T follicular helper cell (primary cell): ENCODE measurements at places on chromosomes 7 and 10.
A peak's percentile ranks its signal among the peaks of the same experiment; 100 is the strongest.

DNA sequence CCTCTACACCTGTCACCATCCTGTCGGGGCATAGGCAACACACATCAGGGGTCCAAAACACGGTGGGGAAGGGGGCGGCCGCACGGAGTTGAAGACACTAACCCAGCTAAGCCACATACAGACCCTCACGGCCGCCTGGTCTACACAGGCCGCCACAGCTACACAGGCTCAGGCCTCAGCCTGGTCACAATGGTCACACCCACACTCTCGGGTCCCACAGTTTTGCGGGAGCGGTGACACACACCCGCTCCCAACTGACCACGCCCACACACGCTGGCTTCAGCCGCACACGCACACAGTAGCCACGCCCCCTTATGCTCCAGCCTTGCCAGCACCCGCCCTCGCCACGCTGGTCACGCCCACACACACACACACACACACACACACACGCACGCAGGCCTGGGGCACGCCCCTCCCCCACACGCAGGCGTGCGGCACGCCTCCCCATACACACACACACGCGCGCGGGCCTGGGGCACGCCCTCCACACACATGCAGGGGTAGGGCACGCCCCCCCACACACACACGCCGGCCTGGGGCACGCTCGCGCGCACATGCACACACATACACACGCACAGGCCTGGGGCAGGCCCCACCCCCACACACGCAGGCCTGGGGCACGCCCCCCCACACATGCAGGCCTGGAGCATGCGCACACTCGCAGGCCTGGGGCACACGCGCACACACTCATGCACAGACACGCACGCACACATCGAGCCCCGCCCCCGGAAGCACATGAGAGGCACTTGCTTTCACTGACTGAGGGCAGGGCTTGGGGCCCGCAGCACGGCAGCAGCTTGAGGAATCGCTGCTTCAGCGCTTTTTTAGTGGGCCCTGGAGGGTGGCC lies 12.3 kb upstream of the OGA start:
- peak; percentile 95 for DNase-seq

GRCh38 chr10:117342641-117343040 lies 32.6 kb downstream of the PDZD8 start:
- no peak for DNase-seq

DNA sequence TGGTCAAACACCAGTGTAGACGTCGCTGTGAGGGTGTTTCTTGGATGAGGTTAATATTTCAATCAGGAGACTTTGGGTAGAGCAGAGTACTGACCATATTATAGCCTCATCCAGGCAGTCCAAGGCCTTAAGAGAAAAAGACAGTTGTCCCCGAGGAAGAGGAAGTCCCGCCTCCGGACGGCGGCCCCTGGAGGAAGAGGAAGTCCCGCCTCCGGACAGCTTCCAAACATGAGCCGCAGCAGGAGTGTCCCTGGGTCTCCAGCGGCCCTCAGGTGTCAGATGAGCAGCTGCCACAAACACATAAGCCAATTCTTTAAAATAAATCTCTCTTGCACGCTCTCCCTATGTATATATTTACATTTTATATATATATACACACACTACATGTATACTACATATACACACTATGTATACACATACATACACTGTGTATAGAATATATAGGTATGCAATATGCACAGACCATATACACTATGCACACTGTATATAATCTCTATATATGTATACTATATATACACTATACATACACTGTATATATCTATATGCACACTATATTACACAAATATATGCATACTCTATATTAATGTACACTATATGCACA lies 37.5 kb downstream of the PWWP2B start:
- DNase-seq, result no peak

- no peak for DNase-seq
Observed at GRCh38 chr7:24877790-24878311, 102.1 kb downstream of the OSBPL3 start.

DNA sequence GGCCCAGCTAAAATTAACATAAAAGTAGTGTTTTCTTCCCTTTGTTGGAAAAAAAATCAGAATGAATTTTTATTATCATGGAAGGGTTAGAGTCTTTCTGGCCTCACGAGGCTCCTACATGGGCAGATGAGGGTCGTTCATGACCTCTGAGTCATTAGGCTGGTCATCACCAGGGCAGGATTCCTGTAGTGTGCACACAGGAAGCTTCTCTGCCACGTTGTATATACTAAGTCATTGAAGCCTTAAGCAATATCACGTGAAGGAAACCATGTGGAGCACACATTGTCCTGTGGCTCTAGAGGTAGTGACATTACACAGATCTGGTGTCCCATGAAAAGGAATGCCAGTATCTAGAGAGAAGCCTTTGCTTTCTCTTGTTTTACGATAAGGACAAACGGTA lies 84.7 kb upstream of the C1QL3 start:
- DNase-seq, result no peak

- no peak for DNase-seq
Observed at GRCh38 chr7:47730142-47730541, 148.2 kb upstream of the TNS3 start.

DNA sequence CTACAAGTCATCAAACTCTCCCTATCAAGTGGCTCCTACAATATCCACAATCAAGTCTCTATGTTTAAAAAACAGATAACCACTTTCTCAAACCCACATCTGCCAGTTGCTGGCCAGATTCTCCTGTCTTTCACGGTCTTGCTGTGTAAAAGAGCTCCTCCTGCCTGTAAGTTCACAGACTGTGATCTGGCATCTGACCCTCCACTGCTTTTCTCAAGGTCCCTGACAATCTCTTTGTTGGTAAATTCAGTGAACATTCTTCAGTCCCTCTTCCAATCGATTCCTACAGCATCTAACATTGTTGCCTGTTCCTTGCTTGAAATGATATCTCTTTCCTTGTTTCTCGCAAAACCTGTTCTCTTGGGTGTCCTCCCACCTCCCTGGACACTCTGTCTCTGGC lies 18.5 kb upstream of the LMOD2 start:
- DNase-seq, result no peak

DNA sequence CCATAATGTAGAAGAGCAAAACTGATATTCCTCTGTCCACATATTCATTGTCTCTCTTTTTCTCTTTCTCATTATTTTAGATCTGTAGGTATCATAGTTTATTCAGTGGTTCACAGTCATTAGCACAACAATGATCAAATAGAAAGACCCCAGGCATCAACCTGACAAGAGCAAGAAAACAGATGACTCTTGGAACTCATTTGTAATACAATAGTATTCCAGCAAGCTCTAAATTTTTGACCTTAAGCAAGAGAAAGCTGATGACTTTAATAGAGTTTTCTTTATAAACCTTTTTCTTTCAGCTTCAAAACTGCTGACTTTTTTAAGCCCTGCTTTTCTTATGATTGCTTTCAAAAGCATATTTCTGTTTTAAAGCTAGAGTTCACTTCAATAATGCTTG lies 507.5 kb upstream of the SORCS1 start:
- DNase-seq, result no peak

DNA sequence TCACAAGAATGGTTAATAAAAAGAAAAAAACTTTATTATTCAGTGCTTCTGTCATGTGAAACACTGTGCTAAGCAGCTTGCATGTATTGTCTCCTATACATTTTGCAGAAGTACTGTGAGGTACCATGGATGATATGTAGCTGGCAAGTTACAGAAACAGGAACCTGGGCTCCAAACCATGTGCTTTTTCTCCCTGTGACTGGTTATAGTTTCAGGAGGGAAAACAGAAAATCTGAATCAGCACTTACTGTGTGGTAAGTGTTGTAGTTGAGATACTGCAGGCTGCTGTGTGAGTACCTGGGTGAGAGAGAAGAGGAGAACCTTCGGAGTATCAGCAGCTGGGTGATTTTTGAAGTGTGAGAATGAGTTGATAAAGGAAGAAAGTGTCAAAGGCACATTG lies 285.0 kb downstream of the SUGCT start:
- DNase-seq, result no peak

DNA sequence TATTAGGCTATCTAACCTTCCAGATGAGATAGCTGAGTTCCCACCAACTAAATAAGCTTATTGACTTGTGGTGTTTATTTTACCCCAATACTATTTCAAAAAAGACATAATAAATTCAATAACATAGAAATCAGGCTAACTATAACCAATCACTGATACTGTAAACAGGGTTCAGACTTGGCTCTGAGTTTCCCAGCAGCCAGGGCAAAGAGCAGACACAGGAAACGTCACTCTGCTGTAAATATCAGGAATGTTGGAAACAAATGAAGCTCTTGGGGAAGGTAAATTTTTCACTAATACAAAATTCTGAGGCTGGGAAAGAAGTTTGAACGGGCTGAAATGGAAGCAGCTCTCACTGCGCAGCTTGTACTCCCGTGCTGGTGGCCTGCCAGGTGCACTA lies 114.6 kb downstream of the GALNT11 start:
- no peak for DNase-seq

GRCh38 chr10:21494191-21495001 lies 31.1 kb downstream of the SKIDA1 start:
- DNase-seq, result no peak

DNA sequence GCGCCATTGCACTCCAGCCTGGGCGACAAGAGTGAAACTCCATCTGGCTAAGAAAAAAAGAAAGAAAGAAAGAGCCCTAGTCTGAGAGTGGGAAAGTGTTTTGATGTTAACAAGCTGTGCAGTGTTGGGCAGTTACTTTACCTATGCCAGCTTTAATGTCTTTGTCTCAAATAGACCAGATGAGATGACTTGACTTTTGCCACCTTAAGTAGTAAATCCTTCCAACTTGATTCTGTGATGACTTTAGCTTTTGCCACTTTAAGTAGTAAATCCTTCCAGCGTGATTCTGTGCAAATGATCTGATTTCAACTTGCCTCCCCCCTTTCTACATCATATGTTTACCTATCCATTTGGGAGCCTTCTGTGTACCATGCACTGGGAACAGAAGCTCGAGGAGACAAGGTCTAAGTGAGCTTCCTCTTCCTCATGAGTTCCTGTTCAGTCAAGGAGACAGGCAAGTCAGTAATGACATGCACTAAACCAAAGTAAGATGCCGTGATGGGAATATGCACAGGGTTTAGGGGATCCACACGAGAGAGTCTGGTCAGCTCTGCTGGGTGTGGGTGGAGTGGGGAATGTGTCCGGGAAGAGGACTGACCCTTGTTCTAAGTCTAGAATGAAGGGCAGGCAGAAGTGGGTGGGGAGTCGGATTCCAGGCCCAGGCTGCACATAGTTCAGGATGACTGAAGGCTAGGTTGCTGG lies 17.2 kb downstream of the INPP5F start:
- DNase-seq, result no peak

DNA sequence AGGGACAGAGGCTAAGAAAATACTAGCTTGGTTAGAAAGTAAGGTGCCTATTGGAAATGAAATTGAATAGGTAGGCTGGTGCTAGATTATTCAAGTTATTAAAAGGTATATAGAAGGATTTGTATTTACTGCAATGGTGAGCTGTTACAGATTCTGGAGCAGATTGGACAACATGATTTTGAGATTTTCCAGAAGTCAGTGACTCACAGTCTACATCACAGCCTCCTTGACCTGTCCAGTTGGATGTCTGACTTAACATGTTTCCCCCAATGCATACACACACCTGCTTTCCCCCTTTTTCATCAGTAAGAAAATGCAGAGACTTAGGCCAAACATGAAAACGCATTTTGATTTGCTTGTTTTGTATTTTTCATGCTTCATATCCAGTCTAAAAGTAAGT lies 33.4 kb downstream of the STARD3NL start:
- no peak for DNase-seq

GRCh38 chr10:35218339-35218955 lies 91.8 kb downstream of the CREM start:
- DNase-seq, result peak; percentile 77

- no peak for DNase-seq
Observed at GRCh38 chr10:35554036-35554435, 51.1 kb upstream of the GJD4 start.

GRCh38 chr10:132470410-132471124 lies 67.0 kb upstream of the INPP5A start:
- no peak for DNase-seq

DNA sequence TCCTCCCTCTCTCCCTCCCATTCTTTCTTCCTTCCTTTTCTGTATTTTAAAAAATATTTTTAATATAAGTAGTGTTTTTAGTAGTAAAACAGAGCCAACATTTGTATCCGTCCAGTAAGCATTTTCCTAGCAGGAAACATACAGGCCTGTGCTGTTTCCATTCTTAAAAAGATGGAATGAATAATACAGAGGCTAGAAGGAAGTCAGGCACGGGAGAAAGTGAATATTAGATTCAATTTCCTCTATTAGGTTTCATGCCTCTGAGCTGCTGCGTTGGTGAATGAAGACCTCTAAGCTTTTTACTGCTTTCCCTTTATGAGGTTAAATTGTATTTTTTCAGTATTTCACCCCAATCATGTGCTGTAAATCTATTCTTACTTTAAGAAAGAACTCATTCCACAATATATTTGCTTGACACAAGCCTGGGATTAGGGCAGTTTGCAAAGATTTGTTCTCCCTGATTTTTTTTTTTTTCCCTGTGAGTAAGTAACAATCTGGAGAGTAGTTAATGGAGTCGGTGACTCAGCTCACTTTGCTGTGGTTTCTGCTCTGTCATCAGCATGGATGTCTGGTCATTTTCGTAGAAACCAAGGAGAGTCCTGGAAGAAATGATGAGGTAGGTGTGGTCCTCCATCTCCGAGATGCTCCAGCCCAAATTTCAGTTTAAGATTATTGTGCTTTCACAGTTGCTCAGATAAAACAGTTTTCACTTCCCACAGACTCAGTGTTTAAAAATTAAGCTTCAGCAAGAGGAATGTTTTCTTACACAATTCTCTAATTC lies 76.1 kb upstream of the PITRM1 start:
- DNase-seq, result no peak

DNA sequence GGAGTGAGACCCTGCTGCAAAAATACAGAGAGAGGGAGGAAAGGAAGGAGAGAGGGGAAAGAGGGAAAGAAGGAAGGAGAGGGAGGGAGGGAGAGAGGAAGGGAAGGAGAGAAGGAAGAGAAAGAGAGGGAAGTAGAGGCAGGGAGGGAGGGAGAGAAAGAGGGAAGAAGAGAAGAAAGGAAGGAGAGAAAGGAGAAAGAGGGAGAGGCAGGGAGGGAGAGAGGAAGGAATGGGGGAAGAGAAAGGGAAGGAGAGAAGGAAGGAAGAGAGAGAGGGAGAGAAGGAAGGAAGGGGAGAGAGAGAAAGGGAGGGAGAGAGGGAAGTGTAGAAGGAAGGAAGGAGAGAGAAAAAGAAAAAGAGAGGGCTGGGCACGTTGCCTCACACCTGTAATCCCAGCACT lies 121.7 kb downstream of the TMEM130 start:
- no peak for DNase-seq

GRCh38 chr7:106623853-106624252 lies 37.1 kb downstream of the CCDC71L start:
- DNase-seq, result no peak

GRCh38 chr7:135111379-135111778 lies 36.5 kb upstream of the TMEM140 start:
- no peak for DNase-seq

DNA sequence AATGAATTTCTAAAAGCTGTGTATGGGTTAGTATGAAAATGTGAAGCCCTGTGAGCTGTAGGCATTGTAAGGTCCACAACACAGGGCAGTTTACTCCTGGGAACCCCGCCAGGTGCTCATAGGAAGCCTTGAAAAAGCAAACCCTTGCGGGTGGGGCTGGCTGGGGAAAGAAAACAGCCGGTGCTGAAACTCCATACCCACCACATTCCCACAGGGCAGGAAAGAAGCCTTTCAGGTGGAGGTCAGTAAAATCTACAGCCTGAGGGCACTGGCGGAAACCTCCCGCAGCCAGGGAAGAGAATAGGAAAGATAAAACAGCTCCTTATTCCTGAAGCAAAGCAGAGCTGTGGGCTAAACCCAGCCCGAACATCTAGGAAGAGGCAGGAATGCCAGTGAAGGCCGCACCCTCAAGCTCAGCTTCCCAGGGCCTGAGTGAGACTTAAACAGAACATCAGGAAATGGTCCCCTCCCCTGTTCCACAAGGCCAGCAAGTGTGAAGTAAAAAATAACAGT lies 34.7 kb downstream of the PODXL start:
- DNase-seq, result no peak
